ENCODE measurements at places on chromosomes 6 and 20. TPM values are rescaled to one million over a fixed set of nuclear protein-coding genes. Genes with fewer than 3 reads are reported as not detected.

DNA sequence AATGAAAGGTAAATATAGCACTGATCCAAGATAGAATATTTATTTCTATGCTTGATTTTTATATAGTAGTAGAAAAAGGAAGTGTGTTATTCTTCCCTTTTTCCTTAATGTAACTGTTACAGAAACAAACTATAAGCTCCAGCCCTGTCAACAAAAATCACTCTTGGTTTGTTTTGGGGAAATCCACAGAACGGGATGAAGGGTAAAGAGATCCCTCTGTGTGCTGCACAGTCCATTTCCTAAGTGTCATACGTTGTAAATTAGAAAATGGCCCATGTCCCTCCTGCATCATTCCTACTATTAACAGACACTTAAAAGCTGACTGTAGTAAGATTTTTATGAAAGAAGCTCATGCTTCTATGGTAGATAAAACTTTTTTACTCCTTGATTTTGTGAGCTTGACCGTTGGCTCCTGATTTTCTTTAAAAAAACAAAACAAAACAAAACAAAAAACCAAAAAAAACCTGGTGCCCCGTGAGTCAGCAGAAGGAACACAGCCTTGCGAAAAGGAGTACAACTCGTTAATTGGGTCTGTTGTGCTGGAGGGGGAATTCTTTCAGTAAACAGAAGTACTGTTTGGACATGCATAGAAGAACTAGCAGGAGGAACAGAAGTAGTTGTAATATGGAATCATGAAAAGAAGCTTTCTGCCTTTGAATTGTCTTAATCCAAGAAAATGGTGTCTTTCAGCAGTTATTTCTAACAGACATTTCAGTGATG, 67.5 kb downstream of the RTN4IP1 start:
- H3K27ac ChIP-seq = no peak overlapping the region
- peaks cover 14% of the 10 kb centered on the region for H3K36me3 ChIP-seq
- DNase-seq = no peak

GRCh38 chr20:34375977-34376430, 12.9 kb downstream of the ITCH start:
- no peak overlapping the region for H3K27ac ChIP-seq
- peaks cover 21% of the 10 kb centered on the region for H3K4me1 ChIP-seq
- H3K4me3 ChIP-seq = no peak overlapping the region
- no peaks in the 10 kb centered on the region for H3K27me3 ChIP-seq
- DNase-seq = no peak
- H3K36me3 ChIP-seq = peaks cover 24% of the 10 kb centered on the region

DNA sequence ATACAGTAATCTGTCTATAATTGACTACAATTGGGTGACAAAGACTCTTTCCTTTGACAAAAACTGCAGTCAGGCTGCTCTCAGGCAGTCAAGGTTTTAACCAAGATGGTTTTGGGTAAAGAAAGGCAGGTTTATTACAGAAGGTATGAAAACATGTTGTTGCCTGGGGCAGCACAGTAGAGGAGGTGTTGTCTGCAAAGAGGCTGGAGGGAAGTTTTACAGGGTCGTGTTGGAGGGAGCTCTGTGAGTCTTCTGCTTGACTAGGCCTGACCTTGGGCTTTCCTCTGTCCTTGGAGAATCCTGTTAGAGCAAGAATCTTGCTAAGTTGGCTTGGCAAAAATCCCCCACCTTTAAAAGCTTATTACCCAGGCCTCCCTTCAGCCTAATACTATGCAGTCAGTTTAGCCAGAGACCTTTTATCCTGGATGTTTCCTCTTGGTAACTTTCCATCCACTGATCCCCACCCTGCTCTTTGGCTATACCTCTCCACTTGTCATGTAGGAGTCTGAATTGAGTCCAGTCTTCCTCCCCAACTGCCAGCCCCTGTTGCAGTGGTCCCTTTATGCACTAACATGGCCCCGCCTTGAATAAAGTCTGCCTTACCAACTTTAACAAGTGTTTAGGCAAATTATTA, 143.0 kb upstream of the SLC22A16 start:
- H3K36me3 ChIP-seq = peaks cover 3% of the 10 kb centered on the region
- peaks cover 5% of the 10 kb centered on the region for H3K4me1 ChIP-seq
- no peaks in the 10 kb centered on the region for H3K27me3 ChIP-seq

- peaks cover under 1% of the 10 kb centered on the region for H3K36me3 ChIP-seq
- H3K27ac ChIP-seq = no peak overlapping the region
- no peaks in the 10 kb centered on the region for H3K27me3 ChIP-seq
- H3K4me3 ChIP-seq = no peak overlapping the region
- H3K4me1 ChIP-seq = no peaks in the 10 kb centered on the region
Observed at GRCh38 chr20:33984182-33984719, 9.5 kb upstream of the RALY start.

DNA sequence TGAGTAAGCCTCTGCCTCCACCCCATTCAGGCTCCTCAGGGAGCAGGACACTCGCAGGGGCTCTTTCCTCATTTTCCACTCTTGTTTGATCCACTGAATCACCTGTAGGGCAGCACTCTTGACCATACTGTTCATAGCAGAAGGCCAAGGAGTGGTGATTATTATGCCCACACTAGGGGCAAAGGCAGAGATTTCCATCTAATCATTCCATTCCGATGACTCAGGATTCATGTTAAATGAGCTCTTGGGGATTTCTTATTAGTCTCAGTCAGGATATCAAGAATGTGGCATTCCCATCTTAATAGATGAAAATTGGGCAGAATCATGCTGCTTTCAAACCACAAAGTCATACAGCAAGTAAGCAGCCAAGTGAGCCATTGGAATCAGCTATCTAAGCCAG, 101.9 kb upstream of the MOCS1 start:
- H3K4me3 ChIP-seq = no peak overlapping the region
- peaks cover 2% of the 10 kb centered on the region for H3K27me3 ChIP-seq
- no peak for DNase-seq
- no peak overlapping the region for H3K27ac ChIP-seq
- H3K36me3 ChIP-seq = no peaks in the 10 kb centered on the region
- no peaks in the 10 kb centered on the region for H3K4me1 ChIP-seq

DNA sequence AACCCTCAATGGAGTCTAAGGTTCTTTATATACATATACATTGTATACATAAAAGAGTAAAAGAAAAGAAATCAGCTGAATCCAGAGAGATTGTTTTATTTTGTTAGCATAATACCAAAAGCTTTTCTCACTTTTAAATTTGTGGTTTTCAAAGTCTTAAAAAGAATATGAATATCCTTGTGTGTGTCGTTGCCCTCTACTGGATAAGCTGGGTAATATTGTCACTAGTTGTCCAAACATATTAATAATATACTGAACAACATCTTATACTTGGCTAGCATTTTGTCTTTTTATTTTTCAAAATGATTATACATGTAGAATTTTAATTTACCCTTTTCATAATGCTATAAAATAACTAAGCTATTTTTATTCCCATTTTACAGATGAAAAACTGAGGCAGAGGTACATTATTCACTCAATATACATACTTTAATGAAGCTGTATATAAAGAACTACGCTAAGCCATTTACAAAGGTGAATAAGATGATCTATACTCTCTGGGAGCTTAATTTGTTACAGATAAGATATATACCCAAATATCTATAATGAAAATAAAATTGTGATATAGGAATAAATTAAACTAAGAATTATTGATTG, 531.7 kb downstream of the TFAP2B start:
- no peaks in the 10 kb centered on the region for H3K4me1 ChIP-seq
- H3K4me3 ChIP-seq = no peak overlapping the region
- H3K27me3 ChIP-seq = no peaks in the 10 kb centered on the region
- no peak overlapping the region for H3K27ac ChIP-seq

DNA sequence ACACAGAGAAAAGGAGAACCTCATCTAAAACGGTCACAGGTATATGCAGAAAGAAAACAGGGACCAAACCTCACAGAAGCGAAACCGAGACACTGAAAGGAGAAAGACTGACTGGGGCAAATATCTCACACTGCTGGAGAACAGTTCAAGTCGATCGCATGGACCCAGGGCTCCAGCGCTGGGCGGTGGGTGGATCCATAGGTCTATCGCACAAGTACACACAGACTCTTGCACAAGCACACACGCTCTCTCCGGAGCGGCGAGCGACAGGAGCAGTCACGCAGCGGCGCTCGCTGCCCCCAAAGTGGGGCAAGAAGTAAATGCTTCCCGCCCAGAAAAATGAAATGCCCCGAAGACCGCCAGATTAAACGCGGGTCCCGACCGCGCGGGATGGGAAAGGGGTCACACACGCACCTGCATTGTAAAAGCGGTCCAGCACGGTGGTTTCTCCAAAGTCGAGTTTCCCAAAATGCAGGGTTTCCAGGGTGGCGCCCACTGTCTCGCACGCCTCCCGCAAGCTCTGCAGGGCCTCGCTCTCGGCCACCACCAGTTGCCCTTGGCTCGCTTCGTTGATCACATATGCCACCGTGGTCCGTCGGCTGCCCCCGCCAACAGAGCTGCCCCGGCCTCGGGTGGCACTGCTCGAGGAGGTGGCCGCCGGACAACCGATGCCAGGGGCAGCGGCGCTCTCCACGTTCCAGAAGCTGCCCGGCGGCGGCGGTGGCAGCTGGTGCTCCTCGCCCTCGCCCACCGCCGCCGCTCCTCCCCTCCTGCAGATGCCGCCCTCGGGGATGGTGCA, 782 bp downstream of the MAP3K5 start:
- no peaks in the 10 kb centered on the region for H3K27me3 ChIP-seq
- H3K4me3 ChIP-seq = peak overlapping the region; percentile 83
- peak; percentile 65 for DNase-seq
- peaks cover 42% of the 10 kb centered on the region for H3K4me1 ChIP-seq
- H3K27ac ChIP-seq = peak overlapping the region; percentile 89
- H3K36me3 ChIP-seq = peaks cover 3% of the 10 kb centered on the region

- H3K27me3 ChIP-seq = no peaks in the 10 kb centered on the region
- DNase-seq = no peak
- no peak overlapping the region for H3K27ac ChIP-seq
- no peaks in the 10 kb centered on the region for H3K36me3 ChIP-seq
Observed at GRCh38 chr6:146664871-146665360, 66.1 kb downstream of the ADGB start.

GRCh38 chr20:3390759-3391425, 16.6 kb downstream of the DNAAF9 start:
- H3K4me1 ChIP-seq = peaks cover 8% of the 10 kb centered on the region
- no peak overlapping the region for H3K4me3 ChIP-seq
- peaks cover 3% of the 10 kb centered on the region for H3K36me3 ChIP-seq
- no peaks in the 10 kb centered on the region for H3K27me3 ChIP-seq
- no peak for DNase-seq

DNA sequence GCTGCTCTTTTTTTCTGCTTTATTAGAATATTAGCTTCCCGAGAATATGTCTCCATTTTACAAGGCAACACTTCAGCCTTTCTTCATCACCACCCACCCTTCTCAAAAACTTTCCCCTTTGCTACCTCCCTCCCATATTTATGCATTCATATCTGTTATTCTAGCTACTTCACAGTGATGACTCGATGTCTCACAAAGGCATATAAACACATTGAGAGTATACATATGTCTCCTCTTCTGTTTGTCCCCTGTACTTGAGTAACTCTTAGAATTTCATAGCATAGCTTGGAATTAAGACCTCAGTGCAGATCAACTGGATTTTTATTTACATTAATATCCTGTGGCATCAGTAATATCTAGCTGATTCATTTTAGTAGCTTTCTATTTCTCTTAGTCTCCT, 6.5 kb downstream of the RNF144B start:
- no peak for DNase-seq
- H3K36me3 ChIP-seq = no peaks in the 10 kb centered on the region
- H3K27ac ChIP-seq = no peak overlapping the region

DNA sequence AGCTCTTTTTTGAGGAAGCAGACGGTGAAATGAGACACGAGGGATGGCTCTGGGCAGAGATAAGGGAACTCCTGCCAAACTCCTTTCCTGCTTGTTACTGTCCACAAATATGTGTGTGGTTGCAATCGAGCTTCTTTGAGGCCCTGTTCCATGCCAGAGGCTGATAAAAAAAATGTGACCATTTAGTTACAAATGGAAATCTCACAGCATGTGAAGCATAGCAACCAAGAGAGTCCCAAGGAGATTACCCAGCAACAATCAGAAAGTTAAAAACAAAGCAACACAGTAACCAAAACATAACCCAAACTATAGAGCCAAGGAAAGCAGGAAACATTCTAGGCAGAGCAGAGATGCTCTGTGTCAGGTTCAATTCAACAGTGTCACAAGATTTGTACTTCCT, 35.4 kb upstream of the HMGN3 start:
- no peaks in the 10 kb centered on the region for H3K4me1 ChIP-seq
- no peaks in the 10 kb centered on the region for H3K36me3 ChIP-seq
- H3K27ac ChIP-seq = no peak overlapping the region

The ZNF341 gene
- total RNA-seq = 5.0 TPM

The RAET1E gene
- total RNA-seq = not detected

The CFAP61 gene
- total RNA-seq = not detected

The NDUFAF4 gene
- total RNA-seq = 62.5 TPM

The TMEM74B gene
- 2.2 TPM for total RNA-seq

The HCRTR2 gene
- total RNA-seq = not detected

Measured in activated CD8-positive, alpha-beta T cell treated with anti-CD3 and anti-CD28 coated beads for 36 hours (primary cell).